Right lobe of liver (tissue), 6 donors: ENCODE measurements at places on chromosomes 13 and 19. TPM values are rescaled to one million over a fixed set of nuclear protein-coding genes. Genes with fewer than 3 reads are reported as not detected.

DNA sequence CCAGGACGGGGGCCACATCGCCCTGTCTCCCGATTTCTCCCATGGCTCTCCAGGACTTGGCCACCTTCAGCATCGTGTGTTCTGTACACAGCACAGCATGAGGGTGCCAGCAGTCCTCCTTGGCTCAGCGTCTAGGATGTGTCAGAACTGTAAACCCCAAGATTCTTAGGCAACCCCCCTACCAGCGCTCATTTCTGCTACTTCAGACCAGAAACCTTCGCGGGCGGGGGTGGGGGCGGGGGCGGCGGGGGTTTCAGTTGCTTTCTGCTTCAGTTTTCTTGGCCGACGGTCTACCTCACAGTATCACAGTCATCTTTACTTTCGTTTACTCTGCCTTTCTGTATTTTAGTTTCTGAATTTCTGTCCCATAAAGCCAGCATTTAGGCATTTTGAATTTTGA lies 82.4 kb downstream of the GGACT start:
- no peak overlapping the region for H3K27ac ChIP-seq
- H3K4me3 ChIP-seq, result no peak overlapping the region
- H3K36me3 ChIP-seq, result no peaks in the 10 kb centered on the region

- no peaks in the 10 kb centered on the region for H3K36me3 ChIP-seq
- H3K4me3 ChIP-seq, result no peak overlapping the region
- DNase-seq, result no peak
Observed at GRCh38 chr13:46637213-46637612, 84.2 kb downstream of the LRCH1 start.

SHC2 gene
- total RNA-seq, result 48.4 TPM

DNA sequence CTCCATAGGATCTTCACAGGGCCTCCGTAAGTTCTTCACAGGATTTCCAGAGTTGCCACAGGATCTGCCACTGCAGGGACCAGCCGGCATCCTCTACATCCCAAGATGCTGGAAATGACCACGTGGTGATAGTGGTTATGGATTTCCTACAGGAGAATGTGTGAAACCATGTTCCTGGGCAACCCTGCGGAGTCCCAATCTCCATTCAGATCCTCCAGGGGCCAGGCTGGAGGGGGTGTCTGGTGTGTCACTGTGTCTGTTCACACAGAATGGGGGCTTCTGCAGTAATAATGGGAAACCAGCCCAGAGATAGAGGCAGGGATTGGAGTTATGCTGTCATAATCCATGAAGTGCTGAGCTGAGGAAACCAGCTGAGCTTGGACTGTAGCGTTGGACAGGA lies 8.6 kb downstream of the LILRA6 start:
- H3K4me1 ChIP-seq, result no peaks in the 10 kb centered on the region
- H3K27ac ChIP-seq, result no peak overlapping the region
- H3K4me3 ChIP-seq, result no peak overlapping the region
- DNase-seq, result no peak
- no peaks in the 10 kb centered on the region for H3K27me3 ChIP-seq

SPC24 gene
- 1.0 TPM for total RNA-seq

- H3K27me3 ChIP-seq, result no peaks in the 10 kb centered on the region
- H3K36me3 ChIP-seq, result no peaks in the 10 kb centered on the region
- H3K27ac ChIP-seq, result no peak overlapping the region
- no peak overlapping the region for H3K4me3 ChIP-seq
Observed at GRCh38 chr19:7979011-7979410, 26.4 kb downstream of the ELAVL1 start.

CABP5 gene
- not detected for total RNA-seq

DNA sequence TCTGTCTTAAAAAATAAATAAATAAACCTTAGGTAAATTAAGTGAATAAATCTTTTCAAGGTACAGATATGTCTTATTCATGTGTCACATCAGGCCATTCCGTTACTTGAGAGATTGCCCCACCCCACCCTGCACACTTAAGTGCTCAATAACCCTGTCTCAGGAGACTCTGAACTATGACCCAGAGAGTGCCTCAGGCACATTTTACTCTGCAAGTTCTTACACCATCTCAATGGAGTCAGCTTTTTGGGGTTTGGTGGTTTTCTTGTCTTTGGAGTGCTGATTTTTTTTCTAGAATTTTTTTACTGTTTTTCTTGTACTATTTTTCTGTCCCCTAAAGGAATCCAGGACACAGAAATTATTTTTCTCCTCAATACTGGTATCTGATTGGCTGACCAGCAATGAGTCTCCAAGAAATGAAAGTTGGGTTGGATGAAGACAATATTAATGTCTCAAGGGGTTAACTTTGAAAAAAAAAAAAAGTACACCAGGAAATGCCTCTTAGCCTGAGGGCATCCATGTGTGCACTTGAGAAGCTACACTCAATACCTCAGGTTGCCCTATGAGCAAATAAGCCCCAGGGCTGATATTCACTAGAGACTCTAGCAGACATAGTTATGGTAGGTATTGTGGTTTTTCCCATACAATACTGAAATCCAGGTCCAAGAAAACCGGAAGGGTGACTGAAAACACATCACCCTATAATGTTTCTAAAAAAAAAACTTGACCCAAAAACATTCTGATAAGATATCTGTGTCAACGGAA lies 114.6 kb upstream of the ZNF91 start:
- H3K4me3 ChIP-seq, result no peak overlapping the region
- no peaks in the 10 kb centered on the region for H3K27me3 ChIP-seq
- H3K36me3 ChIP-seq, result no peaks in the 10 kb centered on the region
- no peak for DNase-seq
- no peaks in the 10 kb centered on the region for H3K4me1 ChIP-seq

GRCh38 chr13:40492511-40492910 lies 173.9 kb downstream of the FOXO1 start:
- H3K4me3 ChIP-seq, result no peak overlapping the region
- no peaks in the 10 kb centered on the region for H3K4me1 ChIP-seq
- H3K27ac ChIP-seq, result no peak overlapping the region
- no peaks in the 10 kb centered on the region for H3K27me3 ChIP-seq
- no peaks in the 10 kb centered on the region for H3K36me3 ChIP-seq

- H3K4me1 ChIP-seq, result peaks cover 14% of the 10 kb centered on the region
- no peak overlapping the region for H3K4me3 ChIP-seq
- no peaks in the 10 kb centered on the region for H3K27me3 ChIP-seq
- H3K36me3 ChIP-seq, result no peaks in the 10 kb centered on the region
Observed at GRCh38 chr13:112889351-112890290, 79.4 kb upstream of the MCF2L start.

GRCh38 chr13:77415253-77416071 lies 88.6 kb upstream of the MYCBP2 start:
- H3K27ac ChIP-seq, result no peak overlapping the region
- H3K4me1 ChIP-seq, result no peaks in the 10 kb centered on the region
- no peaks in the 10 kb centered on the region for H3K27me3 ChIP-seq

SOX1 gene
- not detected for total RNA-seq

DNA sequence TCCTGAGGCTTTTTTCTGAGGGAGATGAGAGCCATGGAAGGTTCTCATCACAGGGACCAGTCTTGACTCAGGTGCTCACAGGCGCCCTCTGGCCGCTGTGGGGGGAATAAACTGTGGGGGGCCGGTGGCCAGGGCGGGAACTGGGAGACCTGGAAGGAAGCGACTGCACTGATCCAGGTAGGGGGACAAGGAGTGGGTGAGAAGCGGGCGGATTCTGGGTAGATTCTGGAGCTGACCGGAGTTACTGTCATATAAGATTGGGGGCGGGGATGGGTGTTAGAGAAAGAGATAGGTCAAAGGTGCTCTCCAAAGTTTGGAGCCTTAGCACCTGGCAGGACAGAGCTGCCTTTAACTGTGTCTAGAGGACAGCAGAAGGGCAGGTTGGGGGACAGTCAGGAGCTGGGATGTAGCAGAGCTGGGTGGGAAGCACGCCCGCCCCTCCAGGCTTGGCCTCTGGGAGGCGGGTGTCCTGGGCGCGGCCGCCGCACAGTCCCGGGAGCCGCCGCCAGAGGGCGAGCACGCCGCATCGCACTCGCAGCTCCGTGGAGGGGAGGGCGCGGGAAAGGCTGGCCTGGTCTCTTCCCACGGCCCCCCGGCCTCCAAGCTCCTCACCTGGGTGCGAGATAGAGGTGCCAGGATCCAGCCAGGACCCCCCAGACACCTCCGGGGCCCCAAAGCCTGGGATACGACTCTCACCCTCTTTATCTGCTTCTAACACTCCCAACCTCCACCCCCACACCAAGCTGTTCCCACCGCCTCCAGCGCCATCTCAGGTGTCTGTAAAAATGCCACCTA lies 4.2 kb upstream of the DAND5 start:
- no peak overlapping the region for H3K27ac ChIP-seq
- H3K36me3 ChIP-seq, result no peaks in the 10 kb centered on the region
- peak; percentile 79 for DNase-seq
- no peaks in the 10 kb centered on the region for H3K4me1 ChIP-seq
- peak overlapping the region; percentile 45 for H3K4me3 ChIP-seq

GRCh38 chr19:17393002-17393401 lies 994 bp downstream of the CCDC194 start:
- H3K36me3 ChIP-seq, result no peaks in the 10 kb centered on the region
- no peak for DNase-seq
- H3K27me3 ChIP-seq, result no peaks in the 10 kb centered on the region
- H3K4me3 ChIP-seq, result no peak overlapping the region

- no peak for DNase-seq
- H3K4me3 ChIP-seq, result no peak overlapping the region
- no peaks in the 10 kb centered on the region for H3K36me3 ChIP-seq
Observed at GRCh38 chr19:24057144-24057543, 29.8 kb upstream of the ZNF254 start.

GRCh38 chr13:104111031-104111430 lies 1044.8 kb upstream of the SLC10A2 start:
- no peaks in the 10 kb centered on the region for H3K36me3 ChIP-seq
- no peak overlapping the region for H3K27ac ChIP-seq
- no peak overlapping the region for H3K4me3 ChIP-seq
- H3K4me1 ChIP-seq, result no peaks in the 10 kb centered on the region
